ENCODE measurements at places on chromosomes 7 and 10.

DNA sequence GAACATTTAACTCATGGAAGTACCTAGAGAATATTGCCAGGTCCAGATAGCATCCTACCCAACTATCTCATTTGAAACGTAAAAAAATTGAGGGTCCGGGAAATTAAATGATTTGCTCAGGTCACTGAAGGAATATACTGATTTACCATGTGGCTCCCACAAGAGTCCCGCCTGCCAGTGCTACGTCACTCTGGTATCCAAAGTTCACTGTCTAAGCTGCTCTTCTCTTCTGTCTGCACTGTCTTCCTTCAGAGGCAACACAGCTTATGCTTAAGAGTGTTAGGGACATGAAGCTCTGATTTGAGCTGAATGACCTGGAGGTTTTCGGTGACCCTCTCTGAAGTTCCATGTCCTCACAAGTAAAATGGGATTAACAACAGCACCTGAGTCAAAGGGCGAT, 114.6 kb downstream of the PDE1C start:
- no peak for DNase-seq

GRCh38 chr7:14902589-14903067, at the start of gene DGKB:
TSS of gene DGKB (minus strand) at chr7:14902751.
- DNase-seq = no peak

- no peak for DNase-seq
Observed at GRCh38 chr10:78035437-78035836, 1.8 kb downstream of the RPS24 start.

DNA sequence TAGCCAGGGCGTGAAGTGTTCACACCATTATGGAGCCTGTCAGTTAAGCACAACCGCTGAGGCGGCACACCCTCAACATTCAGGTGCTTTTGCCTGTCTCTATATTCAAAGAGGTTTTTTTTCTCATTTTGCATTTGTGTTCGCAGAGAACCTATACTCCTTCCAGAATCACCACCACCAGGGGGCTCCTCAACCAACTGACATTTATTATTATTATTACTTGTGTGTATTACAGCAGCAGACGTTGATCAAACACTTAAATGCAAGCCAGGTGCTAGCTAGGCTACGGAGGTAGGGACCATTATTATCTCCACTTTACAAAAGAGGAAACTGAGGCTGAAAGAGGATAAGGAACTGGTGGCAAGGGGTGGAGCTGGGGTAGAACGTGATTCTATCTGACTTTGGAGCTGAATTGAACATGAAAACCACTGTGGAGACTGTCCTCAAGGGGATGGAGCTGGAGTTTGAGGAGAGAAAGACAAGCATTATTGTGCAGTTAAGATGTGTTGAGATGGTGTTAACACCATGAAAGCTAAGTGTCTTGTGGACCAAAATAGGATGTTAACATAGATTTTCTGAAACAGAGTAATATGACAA, 133.8 kb upstream of the PLXNA4 start:
- peak; percentile 38 for DNase-seq

DNA sequence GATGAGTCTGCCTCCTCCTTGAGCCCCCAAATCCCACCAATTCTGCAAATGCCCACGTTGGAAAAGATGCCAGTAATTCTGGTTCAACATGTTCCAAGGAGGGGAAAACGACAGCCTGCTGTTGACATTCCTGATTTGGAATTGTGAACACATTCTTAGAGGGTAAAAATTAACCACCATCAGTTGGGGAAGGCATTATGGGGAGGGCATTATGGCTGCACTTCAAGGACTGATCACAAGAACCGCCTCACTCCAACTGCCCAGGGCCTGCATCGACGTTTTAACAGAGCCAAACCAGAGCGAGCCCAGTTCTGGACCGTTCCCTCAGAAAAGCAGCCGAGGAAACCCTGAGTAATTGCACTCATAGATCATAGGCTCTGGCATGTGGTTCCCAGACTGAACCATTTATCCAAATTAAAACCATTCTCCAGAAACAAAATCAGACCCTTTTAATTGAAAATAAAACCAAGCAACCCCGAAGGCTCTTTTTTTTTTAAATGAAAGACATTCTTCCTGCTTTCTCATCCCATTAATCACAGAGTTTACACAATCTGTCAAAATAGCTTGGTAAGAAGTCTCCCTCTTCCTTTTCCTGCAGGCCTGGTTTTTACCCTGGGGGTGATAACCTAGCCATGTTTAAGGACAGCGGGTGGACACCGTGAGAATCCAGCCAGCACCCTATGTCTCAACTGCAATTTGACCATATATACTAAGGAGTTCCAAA, 8.0 kb downstream of the TNS3 start:
- DNase-seq = no peak

- peak; percentile 80 for DNase-seq
Observed at GRCh38 chr10:98416606-98417388, 1.8 kb upstream of the PYROXD2 start.

DNA sequence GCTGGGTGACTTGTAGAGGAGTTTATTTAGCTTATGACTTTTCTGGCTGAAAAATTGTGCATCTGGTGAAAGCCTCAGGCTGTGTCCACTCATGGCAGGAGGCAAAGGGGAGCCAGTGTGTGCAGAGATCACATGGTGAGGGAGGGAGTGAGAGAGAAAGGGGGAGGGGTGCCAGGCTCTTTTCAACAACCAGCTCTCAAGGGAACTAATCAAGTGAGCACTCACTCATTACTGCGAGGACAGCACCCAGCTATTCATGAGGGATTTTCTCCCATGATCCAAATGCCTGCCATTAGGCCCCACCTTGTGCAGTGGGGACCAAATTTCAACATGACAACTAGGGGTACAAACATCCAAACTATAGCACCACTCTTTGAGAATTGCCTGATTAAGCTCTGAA, 590.2 kb downstream of the MAGI2 start:
- DNase-seq = no peak

- DNase-seq = peak; percentile 34
Observed at GRCh38 chr10:43091846-43092245, 15.0 kb downstream of the RET start.

DNA sequence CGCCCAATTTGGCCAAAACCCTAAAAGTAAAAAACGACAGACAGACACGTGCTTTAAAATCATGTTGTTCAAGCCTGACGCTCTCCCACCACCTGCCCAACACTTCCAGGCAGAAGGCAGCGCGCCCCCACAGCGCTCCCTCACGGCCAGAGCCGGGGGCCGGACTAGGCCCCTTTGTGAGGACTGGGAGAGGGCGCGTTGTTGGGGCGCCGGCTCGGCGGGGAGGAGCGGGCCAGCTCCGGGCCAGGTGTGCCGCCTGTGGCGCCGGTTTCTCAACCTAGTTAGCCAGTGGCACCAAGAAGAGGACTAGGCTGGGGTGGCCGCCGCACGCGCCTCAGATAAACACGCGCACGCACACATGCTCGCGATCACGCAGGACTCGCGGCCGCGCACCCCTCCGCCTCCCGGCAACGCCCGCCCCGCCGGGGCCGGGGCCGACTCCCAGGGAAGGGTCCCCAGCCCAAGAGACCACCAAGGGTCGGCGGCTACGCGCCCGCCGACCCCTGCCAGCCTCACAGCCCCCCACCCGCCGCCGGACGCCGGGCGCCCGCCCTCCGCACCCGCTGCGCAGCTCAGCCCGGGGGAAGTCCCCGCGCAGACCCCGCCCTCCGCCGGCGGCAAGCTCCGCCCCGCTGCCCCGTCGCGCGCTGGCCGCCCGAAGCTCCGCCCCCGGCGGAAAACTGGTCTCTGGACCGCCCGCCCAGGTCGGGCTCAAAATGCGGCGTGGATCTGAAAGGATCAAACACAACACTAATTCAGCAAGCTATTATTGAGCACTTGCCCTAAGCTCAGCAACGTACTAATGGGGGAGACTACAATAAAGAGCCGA, at the start of gene IMMP2L:
Gene IMMP2L (minus strand): TSS at position 589 of the 829 bp plus-strand sequence.
- peak; percentile 94 for DNase-seq

- DNase-seq = no peak
Observed at GRCh38 chr10:30371954-30372353, 22.9 kb upstream of the MTPAP start.

DNA sequence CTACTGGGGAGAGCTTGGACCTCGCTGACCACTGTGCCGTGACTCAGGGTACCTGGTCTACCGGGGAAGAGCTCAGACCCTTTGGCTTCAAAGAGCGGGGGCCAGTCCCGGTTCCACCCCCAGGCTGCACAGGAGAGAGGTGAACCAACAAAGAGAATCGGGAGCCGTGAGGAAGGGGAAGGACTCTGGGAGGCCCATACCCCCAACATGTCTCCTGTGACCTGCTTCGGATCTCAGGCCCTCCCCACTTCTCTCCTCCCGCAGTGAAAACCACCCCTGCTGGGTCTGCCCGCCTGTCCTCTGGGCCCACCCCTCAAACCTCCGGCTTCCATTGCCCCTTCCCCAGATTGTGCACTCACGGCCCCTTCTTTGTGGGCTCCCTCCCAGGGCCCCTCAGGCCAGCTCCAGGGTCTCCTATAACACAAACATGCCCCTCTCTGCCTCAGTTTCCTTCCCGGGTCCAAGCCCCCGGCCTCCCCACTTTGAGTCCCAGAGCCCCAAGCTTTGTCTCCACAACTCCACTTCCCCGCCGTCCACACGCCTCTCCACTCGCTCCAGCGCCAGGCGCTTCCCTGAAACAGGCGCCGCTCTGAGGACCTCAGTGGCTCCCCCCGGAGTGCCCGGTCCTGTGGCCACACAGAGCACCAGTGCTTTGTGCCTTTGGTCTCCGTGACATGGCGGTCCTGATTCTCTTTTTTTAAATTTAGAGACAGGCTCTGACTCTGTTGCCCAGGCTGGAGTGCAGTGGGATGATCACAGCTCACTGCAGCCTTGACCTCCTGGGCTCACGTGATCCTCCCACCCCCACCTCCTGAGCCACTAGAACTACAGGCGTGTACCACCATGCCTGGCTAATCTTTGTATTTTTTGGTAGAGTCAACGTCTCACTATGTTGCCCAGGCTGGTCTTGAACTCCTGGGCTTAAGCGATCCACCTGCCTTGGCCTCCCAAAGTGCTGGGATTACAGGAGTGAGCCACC, 7.5 kb upstream of the INTS1 start:
- peak; percentile 21 for DNase-seq

DNA sequence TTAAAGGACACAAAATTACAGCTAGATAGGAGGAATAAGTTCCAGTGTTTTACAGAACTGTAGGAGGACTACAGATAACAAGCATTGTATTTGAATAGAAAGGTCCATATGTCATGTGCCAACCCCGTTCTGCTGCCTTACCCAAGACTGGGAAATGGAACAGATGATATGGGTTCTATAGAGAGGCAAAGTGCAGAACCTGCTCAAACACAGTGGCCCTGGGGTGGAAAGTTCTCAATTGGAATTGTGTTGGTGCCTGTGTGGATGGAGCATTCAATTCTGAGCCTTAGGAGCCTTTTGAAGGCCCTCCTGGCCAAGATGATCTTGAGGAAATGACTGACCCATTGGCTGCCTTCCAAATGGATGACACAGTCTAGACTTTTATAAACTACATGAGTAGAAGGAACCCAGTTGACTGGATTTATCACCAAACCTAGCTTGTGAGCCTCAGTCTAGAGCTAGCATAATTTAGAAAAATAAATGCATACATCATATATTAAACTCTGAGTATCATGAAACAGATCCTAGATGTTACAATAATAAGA, 4.1 kb upstream of the PRSS1 start:
- DNase-seq = no peak

GRCh38 chr7:130275826-130276297, 9.2 kb downstream of the CPA2 start:
- DNase-seq = no peak

DNA sequence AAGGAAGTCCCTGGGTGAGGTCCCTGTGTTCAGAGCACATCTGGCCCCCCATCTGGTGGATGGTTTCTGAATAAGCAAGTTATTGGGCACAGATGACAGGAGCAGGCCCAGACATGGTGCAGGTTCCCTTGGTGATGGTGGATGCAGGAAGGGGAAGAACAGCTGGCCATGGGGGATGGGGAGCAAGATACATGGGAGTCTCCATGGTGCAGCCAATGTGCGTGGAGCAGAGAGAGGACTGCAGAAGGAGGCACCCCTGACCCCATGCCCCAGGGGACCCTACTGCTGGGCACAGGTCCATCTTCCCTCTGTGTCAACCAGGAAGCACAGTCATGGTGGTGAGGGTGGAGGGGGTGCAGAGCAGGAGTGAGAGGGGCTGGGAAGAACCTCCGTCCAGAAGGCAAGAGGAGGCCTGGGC, 43.8 kb upstream of the RABGEF1 start:
- DNase-seq = peak; percentile 22

DNA sequence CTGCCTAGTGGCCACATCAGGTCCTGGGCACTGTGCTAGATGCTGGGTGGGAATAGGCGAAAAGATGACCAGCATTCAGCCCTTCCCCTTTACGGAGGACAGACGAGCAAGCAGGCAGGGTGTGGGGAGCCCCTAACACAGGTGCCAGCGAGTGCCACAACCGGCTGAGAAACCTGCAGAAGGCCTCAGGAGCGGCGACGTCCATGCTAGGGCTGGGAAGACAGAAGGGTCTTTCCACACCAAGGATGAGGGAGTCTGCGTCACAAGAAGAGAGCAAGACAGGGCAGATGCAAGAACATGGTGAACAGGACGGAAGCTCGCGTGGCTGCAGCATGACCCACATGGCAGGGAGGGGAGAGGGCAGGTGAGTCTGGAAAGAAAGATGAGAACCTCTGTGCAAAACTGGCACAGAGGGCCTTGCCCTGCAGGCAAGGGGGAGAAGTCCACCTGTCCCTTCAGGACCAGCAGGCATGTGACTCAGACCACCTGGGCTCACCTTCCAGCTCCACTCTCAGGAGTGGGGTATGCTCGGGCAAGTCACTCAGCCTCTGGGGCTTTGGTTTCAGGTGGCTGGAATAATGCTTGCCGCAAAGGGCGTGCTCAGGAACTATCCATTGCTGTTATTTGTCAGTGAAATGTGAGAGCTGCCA, 36.6 kb downstream of the KCNH2 start:
- DNase-seq = peak; percentile 5

DNA sequence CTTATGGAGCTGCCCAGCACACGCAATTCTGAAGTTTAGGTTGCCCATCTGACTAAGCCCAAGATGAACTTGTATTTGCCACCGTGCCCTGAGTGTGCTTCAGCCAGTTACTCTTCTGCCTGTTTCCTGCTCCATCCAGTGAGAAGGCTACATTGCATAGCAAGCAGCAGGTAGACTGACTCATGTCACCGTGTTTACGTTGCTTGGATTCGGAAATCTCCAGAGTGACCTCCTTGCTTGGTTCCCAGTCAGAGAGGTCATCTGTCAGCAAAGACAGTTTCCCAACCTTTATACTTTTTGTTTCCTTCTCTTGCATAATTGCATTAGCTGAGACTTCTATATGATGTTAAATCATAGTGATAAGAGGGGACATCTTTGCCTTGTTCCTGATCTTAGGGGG, 30.9 kb downstream of the NACAD start:
- no peak for DNase-seq

GRCh38 chr10:26441491-26442214, 3.5 kb downstream of the APBB1IP start:
- DNase-seq = no peak

DNA sequence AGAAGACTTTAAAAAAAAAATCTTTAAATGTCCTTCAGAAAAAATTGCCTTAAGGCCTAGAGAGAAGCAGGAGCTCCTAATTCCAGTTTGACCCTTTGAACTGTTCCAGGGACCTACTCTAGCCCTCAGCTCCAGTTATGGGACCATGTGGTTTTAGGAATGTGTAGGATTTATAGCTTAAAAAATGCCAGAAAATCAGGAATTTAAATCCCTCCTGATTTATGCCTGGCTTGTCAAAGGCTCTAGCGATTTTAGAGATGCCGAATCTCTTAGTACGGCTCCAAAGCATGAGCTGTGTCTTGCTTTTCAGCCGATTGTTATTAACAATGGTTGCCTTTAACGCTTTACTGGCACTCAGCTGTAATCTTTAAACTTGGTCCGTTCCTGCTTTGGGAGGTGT, 130.6 kb upstream of the NPVF start:
- no peak for DNase-seq

Data from hematopoietic multipotent progenitor cell treated with erythropoietin and hydrocortisone succinate and interleukin-3 and kit ligand, for 6 days (in vitro differentiated cells).